ENCODE measurements at places on chromosomes 6 and 20. TPM values are rescaled to one million over a fixed set of nuclear protein-coding genes. Genes with fewer than 3 reads are reported as not detected.

RAET1L gene
- not detected for total RNA-seq

DSN1 gene
- total RNA-seq, result 10.5 TPM

RHAG gene
- not detected for total RNA-seq

SENP6 gene
- total RNA-seq, result 94.8 TPM

HSPA1L gene
- 1.7 TPM for total RNA-seq

NUS1 gene
- total RNA-seq, result 16.6 TPM

- no peaks in the 10 kb centered on the region for H3K27me3 ChIP-seq
- no peaks in the 10 kb centered on the region for H3K4me1 ChIP-seq
- no peak overlapping the region for H3K4me3 ChIP-seq
- DNase-seq, result no peak
Measured at GRCh38 chr20:38550274-38550673, 30.7 kb upstream of the ADIG start.

- H3K4me1 ChIP-seq, result peaks cover 4% of the 10 kb centered on the region
- DNase-seq, result no peak
- H3K27ac ChIP-seq, result no peak overlapping the region
- no peaks in the 10 kb centered on the region for H3K27me3 ChIP-seq
Measured at GRCh38 chr6:53894091-53894490, 99.3 kb downstream of the LRRC1 start.
